ENCODE measurements at places on chromosomes 3 and 15.
A peak's percentile ranks its signal among the peaks of the same experiment; 100 is the strongest.

- no peak for DNase-seq
Observed at GRCh38 chr15:38888701-38889221, 324.1 kb upstream of the RASGRP1 start.

- DNase-seq, result no peak
Observed at GRCh38 chr3:5791558-5791957, 604.1 kb downstream of the EDEM1 start.

DNA sequence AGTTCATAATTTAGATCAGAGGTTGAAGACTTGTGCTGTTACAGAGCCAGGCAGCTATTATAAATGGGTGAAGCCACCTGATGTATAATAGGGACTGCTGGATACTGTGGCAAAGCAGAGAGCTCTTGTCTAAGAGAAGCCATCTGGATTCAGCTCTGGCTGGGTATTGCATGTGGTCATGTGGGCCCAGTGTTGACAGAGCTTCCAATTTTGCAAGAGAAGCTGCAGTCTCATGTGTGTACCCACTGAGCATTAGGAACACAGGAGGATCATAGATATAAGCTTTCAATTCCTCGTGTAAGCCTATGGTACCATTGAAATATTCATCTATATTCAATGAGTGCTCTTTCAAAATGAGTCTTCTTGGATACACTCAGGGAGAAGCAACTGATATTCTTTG is 303.9 kb upstream of the SLCO3A1 start:
- DNase-seq, result no peak

DNA sequence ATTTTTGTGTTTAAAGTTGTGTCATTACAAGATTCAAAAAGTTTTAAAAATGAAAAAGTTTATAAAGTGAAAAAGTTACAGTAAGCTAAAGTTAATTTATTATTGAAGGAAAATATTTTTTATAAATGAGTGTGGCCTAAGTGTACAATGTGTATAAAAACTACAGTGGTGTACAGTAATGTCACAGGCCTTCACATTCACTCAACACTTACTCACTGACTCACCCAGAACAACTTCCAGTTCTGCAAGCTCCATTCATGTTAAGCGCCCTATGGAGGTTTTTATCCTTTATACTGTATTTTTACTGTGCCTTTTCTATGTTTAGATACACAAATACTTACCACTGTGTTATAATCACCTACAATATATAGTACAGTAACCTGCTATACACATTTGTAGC is 76.3 kb downstream of the DTWD1 start:
- no peak for DNase-seq

DNA sequence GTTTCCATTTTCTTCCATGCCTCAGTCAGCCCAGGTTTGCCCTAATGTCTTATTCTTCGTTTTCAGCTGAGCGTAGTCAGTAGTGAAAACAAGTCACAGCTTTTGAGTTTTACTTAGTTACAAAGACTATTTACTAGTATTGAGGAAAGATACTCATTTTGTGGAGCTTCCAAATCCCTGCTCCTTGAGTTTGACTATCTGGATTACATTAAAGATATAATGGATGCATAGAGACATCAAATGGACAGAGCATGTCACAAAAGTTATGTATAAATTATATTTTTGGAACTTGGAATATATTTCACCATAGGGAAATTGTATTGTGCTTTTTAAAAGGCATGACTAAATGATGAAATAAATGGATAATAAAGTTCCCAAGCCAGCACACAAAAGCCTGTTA is 54.6 kb upstream of the AKAP13 start:
- no peak for DNase-seq

DNA sequence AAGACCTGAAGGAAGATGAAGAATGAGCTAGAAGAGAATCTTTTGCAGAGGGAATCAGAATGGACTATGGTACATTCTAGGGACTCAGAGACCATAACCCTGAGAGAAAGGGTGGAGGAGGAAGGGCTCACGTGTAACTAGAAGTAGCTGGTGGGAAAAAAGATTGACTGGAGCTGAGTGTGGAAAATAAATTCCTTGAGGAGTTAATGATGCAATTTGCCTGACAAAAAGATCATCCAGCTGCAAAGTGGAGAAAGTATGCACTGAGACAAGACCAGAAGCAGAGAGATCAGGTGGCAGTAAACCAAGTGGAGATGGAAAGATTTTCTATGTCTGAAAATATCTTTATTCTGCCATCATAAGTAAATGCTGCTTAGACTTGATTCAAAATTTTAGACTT is 52.9 kb upstream of the TBL1XR1 start:
- DNase-seq, result no peak

DNA sequence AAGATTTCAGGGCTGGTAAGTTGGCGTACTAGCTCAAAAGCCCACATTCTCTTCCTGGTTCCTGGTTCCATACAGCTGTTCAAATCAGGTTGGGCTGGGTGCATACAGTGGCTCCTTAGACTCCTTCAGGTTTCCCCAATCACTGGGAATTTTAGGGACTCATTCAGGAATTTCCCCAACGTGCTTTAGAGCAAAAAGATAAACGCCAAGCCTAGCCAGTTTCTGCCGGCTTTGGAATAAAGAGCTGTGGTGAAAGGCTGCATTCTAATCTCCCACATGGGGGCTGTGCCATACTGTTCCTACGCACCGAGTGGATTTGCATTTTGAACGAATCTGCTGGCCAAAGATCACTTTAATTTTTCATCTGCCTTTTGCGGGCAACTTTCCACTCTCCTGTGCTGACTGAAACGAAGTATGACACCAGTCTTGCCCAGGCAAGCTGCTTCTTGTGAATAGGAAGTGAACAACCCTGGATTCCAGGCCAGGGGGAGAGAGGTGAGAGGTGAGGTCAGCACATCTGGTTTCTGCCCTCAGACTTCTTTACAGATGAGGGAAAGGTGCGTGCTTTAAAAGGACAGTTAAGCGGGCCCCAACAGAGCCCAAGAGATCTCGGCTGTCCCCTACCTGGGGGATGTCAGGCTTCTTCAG is 184.2 kb upstream of the PDZRN3 start:
- no peak for DNase-seq

GRCh38 chr3:32816439-32817256 is 1.1 kb upstream of the TRIM71 start:
- DNase-seq, result no peak

- DNase-seq, result no peak
Observed at GRCh38 chr3:104316118-104316517, 1050.6 kb upstream of the ALCAM start.

GRCh38 chr15:91737151-91737818 is 116.2 kb upstream of the SLCO3A1 start:
- DNase-seq, result no peak

- DNase-seq, result no peak
Observed at GRCh38 chr15:79071901-79072300, 18.7 kb downstream of the RASGRF1 start.

DNA sequence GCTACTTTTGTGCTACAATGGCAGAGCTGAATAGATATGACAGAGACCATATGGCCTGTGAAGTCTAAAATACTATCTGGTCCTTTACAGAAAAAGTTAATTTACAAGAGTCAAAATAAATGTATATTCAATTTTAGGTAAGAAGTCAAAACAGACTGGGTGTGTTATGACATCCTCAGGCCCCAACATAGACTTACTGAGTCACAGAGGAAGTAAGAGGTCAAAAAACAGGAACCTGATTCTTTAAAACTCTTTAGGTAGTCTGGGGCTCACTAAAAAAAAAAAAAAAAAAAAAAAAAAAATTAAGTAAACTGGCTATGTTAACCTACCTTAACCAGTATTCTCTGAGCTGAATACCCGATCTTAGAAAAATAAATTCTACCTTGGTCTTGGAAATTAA is 13.1 kb downstream of the DNAAF4 start:
- DNase-seq, result no peak

DNA sequence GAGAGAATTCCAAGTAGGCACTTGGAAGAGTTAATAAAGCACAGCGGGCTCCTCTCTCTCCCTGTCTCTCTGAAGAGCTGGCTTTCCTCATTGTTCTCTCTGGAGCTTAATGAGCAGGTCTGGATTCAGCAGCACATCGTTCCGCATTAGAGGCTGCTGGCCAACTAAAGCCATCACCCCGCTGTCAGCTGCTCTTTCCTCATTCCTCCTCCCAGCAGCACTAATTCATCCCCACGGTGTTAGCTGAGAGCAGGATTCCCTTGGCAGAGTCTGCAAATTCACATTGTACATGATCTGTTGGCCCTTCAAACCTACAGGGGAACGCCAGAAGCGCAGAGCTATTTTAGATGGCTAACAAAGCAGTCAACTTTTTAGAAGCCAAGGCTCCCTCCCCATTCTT is 44.2 kb downstream of the SGO1 start:
- peak; percentile 60 for DNase-seq

- DNase-seq, result peak; percentile 13
Observed at GRCh38 chr15:65980824-65981456, 111.6 kb downstream of the RAB11A start.

DNA sequence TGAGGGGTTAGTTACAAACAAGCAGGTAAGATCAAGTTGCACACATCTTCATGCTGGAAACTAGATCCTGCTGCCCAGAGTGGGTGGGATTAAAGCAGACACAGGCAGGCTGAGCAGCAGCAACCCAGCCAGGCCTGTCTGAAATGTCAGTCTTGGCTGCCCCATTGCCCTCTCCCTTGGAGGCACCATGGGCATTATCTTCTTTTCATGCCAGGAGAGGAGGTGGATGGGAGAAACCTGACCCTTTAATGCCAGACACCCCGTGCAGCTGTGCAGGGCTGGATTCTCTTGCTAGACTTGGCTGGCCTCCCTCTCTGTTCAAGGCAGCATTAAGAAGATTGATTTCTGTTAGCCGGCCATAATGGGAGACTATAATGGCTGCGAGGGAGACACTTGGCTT is 23.0 kb upstream of the EPHB1 start:
- peak; percentile 19 for DNase-seq

GRCh38 chr3:16927485-16927884 is 42.7 kb downstream of the PLCL2 start:
- DNase-seq, result no peak

- no peak for DNase-seq
Observed at GRCh38 chr3:126121074-126121473, 37.1 kb upstream of the SLC41A3 start.

GRCh38 chr15:70281811-70282307 is 184.1 kb upstream of the TLE3 start:
- DNase-seq, result no peak

- DNase-seq, result no peak
Observed at GRCh38 chr3:112134335-112135124, 1.5 kb upstream of the GCSAM start.

DNA sequence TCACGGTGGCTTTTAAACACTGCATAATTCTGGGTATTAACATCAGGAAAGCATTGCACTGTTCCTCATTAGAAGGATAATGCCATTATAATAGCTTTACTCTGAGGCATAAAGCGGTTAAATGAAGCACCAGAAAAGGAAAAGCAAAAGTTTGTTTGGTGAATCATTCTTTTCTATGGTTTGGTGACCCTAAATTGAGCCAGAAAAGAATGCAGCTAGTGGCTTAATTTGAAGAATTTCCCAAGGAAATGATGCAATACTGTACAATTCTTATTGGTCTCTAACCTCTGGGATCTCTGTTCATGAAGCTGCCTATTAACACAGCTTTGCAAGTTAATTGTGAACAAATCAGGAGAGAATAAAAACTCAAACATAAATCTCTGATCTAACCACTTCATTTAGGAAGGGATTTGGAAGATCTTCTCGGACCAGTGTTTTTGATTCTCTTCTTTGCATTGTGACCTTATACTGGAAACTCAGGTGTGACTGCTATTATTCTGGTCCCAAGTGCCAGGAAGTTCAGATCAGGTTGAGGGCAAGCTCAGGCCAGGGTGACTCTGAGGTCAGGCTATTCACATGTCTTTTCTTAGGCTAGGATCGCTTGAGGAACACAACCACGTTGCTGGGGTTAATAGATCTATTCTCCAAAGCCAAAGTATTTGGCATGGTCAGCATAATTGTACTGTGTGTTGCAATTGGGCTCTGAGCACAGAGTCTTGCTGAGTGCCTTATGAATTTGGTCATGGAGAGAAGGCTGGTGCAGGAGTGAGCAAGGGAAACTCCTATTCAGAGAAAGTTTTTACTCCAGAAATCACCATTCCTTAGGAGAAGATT is 11.3 kb upstream of the DLG1 start:
- DNase-seq, result no peak

GRCh38 chr3:27590437-27591298 is 106.5 kb upstream of the SLC4A7 start:
- no peak for DNase-seq

DNA sequence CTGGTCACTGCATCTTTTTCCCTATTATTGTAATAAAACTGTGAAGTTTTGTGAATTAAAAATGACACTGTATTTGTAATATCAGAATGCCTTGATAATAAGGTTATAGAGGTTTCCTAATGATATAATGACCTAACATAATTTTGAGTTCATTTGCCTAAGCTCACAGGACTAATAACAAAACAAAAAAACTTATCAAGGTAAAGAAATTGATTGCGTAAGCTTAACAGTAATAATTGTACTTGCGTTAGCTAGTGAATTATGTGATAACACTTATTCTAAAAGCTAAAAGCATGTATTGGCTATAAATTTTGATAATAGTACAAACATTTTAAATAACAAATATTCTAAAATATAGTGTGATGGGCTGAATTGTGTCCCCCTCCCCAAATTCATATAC is 112.6 kb downstream of the LEKR1 start:
- no peak for DNase-seq

DNA sequence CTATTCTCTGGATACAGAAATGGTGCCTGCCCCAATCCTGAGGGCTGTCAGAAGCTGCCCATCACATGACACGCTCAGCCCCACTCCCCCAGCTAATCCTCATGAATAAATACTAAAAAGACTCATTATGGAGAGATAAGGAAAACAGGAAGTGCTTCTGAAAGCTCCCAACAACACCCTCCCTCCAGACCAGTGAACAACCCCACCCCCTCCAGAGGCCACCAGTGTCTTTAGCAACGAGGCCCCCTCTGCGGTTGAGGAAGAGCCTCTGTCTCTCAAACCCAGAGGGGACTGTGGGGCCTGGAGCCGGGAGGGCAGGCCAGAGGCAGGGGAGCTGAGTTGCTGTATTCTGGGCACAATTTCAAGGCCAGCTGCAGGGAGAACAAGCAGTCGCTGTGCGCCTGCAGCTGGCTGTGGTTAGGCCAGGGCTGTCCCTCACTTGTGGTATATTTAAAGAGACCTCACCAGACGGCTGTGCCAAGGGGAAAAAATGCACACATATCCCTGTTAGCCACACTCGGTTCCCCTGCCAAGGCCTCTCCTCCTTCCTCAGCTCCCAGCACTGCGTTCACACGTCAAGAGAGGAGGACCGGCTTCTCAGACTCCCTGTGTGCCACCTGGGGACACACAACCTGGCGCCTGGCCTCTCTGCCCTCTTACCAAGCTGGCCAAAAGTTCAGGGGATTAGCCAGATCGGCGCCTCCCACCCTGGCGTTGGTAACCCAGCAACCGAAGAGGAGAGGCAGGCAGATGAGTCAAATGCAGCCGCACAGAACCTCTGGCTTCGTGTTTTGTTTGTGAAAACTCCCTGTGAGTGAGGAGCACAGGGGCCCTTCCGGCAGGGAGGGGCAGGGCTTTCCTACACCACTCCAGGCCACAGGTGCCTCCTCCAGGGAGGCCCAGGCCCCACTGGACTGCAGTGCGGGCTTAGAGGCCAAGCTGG is 101.2 kb upstream of the ETV5 start:
- DNase-seq, result peak; percentile 16

DNA sequence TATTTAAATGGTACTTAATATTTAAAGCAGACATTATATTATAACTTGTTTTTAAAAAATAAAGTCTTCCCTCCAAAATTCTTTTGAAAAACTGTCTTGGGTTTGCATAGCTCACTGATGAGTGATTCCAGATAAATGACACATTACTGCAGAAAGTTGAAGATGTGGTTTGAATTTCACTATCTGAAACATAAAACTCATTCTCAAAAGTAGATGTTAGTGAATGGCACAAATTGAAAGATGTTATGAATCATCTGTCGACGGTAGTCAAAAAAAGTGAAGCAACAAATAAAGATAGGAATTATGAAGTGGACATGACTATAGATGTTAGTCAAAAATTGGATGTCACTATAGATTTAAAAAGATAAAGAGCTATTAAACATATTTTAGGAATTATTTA is 280.5 kb downstream of the GAP43 start:
- no peak for DNase-seq

Measured in NCI-H446 treated with DMSO at 0.1 percent for 48 hours (cell line).